Erythroblast (primary cell): ENCODE measurements at places on chromosomes 6 and 20.
A peak's percentile ranks its signal among the peaks of the same experiment; 100 is the strongest.

DNA sequence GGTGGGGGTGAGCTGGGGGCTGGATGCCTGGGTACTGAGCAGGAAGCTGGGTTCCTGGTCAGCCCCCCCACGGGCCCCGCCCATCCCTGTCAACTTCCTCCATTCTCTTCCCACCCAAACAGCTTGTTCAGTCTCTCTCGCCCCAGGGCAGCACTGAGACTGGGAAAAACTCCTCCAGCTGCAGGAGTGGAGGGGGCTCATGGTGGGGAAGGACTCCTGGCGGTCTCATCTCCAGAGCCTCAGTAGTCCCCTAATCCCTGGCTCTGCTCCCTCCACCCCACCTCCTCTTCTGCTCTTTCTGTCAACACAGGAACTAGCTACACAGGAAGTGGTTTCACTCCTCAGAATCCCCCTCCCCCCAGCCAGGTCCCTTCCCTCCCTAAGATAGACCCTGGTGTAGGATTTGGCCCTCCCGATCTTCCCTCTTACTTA lies at the start of gene GPSM3:
Gene GPSM3, minus strand, starts transcription at position 36 of the 432 bp plus-strand sequence. CDS start 130 bp downstream, outside the sequence.
- DNase-seq: no peak

DNA sequence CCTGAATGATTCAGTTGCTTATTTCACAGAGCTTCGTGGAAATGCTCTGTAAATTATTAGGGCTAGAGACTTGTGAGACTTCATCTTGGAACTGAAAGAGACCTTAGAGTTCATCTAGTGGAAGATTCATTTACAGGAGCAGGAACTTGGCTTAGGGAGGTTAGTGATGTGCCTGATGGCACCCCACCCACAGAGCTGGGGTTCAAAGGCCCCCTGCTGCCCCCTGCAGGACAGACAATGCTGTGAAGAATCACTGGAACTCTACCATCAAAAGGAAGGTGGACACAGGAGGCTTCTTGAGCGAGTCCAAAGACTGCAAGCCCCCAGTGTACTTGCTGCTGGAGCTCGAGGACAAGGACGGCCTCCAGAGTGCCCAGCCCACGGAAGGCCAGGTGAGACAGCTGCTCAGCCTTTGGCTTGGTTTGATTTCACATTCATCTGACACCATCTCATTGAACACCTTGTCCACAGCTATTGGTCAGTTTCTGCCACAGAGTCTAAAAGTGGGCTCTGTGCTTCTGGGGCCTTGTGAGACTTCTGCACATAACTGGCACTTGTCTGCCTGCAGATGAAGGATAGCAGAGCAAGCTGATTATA lies 25.1 kb downstream of the MYBL2 start:
- DNase-seq: peak; percentile 88

DNA sequence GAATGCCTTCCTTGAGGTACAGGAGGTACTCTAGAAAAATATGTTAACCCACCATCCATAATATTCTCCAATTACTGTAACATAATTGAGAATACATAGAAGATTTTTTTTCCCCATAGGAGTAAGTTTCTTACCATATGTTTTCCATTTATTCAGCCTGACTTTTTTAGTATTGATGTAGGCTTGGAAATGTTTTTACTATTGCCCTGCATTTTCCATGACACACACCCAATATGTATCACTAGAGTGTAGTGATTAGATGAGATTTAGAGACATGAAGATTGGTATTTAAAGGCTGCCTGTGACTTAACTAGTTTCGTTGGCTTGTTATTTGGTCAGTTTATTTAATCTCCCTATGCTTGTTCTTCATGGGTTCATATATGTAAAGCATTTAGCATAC lies 39.5 kb downstream of the KCNQ5 start:
- DNase-seq: no peak

GRCh38 chr6:101290346-101290745 lies 103.2 kb upstream of the GRIK2 start:
- DNase-seq: no peak

GRCh38 chr20:32541323-32542258 lies 43.5 kb downstream of the NOL4L start:
- DNase-seq: no peak

DNA sequence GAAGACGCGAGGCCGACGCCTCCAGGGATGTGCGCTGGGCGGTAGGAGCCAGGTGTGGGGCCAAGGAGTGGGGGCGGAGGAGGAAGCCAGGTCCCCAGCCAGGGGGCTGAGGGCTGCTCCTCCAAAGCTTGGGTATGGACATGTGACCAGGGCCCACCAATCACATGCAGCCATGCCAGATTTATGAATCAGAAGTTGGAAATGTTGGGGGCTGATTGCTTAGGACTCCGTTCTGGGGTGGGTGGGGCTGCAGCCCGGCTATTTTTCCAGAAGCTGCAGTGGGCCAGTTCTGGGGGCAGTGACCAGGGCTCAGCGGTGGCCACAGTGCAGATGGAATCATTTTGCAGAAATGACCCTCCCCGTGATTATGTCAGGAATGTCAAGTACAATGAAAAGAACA lies 96.0 kb downstream of the CEBPB start:
- DNase-seq: no peak

- DNase-seq: peak; percentile 72
Observed at GRCh38 chr6:130872250-130873095, 45.3 kb downstream of the SMLR1 start.

DNA sequence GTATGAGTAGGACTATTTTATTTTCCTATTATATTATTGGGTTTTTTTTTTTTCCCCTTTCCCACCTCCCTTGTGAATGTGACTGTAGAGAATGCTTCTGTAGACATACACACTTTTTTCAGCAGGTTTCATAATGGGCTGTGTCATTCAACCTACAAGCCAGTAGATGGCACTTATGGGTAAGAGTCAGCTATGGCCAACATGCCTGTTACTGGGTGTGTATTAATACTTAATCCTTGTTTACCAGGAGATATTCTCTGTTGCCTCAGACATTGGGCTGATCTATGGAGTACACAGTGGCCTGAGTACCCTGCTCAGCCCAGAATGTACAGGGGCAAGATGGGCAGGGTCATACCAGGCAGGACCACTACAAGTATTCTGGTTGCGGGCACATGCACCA lies 382.5 kb downstream of the EPHA7 start:
- no peak for DNase-seq

- DNase-seq: no peak
Observed at GRCh38 chr6:160362556-160362955, 14.4 kb downstream of the SLC22A3 start.

- no peak for DNase-seq
Observed at GRCh38 chr6:168937054-168937453, 316.6 kb downstream of the THBS2 start.

GRCh38 chr6:142946181-142946923 lies 1.4 kb upstream of the HIVEP2 start:
- peak; percentile 54 for DNase-seq

DNA sequence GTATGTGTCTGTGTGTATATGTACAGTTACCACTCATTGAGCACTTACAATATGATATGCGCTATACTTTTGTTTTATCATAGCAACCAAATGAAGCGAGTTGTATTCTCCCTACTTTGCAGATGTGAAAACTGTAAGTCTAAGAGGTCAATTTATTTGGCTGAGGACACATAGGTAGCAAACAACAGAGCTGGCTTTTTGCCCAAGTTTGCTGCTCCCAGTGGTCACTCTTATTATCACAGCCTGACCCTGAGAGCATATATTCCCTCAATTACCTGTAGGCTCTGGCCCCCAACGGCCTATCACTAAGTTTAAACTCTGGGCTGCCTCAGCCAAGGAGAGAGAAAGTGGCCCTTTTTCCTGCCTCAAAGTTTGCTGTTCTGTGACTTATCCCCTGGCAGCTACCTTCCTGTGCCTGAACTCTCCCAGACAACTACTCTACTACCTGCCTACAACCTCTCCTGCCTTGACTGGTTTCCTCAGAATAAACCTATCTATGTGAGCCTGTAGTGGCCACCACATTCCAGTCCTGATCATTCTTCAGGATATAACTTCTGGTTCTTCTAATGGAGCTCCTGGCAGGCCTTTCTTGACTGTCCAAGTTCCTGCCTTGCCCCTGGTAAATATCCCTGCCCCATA lies 221.8 kb downstream of the FRK start:
- peak; percentile 40 for DNase-seq

- peak; percentile 71 for DNase-seq
Observed at GRCh38 chr20:38357653-38358207, 11.4 kb downstream of the LBP start.

DNA sequence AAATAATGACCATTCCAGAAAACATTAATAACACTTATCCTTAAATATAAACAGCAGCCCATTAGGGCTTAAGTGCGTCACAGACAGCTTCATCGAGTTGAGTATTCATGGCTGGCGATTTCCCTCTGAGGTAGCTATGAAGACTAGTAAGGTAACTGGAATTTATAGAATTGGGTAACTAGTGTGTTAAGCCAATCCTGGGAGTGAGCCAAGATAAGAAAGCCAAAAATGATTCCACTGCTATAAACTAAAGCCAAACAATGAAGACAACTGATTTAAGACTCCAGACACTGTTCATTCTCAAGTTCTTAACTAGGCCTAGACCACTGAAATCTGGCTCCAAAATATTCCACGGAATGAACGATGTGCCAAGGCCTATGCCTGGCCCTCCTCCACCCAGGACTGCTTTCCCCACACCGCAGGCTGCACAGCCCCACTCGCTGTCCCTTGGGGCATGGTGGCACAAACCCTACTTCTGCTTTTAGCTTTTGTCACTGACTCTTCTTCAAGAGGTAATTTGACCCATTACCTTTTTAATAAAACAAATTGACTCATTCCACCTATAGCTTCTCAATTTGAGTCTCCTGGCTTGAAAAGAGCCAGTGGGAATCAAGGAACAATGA lies 66.0 kb downstream of the BLOC1S5 start:
- no peak for DNase-seq

- no peak for DNase-seq
Observed at GRCh38 chr6:130381012-130381411, 15.2 kb downstream of the TMEM200A start.

DNA sequence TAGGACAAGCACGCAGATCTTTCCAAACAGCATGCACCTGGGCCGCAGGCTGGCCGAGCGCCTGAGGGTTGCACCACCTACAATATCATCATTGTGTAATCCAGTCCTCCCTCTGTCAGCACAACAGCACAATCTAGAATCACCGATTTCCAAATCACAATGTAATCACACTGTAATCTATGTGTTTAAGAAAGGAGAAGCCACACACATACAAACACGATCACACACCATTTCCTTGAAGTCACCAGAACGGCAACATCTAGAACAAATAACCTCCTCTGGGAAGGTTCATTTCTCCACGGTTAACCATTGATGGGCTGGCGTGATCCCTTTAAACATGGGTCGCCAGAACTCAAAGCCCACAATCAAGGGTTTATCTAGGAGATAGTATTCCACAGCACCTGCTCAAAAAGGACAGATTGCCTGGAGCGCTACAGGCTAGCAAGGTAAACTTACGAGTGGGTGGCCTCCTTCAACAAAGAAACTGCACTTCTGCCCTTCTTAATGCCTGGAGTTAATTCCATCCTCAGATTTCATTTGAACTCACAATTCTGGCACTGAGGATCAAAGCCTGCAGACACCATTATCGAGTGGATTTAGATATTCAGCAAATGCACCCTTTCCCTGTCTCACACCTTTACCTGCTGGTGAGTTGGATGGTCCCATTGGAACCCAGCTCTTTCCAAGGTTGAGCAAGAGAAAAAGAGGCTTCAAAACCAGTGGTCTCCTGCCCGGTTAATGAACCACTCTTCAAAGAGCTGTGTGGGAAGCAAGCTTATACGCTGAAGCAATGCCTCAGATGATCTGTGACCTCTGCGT lies 83.8 kb upstream of the FOXQ1 start:
- DNase-seq: no peak

DNA sequence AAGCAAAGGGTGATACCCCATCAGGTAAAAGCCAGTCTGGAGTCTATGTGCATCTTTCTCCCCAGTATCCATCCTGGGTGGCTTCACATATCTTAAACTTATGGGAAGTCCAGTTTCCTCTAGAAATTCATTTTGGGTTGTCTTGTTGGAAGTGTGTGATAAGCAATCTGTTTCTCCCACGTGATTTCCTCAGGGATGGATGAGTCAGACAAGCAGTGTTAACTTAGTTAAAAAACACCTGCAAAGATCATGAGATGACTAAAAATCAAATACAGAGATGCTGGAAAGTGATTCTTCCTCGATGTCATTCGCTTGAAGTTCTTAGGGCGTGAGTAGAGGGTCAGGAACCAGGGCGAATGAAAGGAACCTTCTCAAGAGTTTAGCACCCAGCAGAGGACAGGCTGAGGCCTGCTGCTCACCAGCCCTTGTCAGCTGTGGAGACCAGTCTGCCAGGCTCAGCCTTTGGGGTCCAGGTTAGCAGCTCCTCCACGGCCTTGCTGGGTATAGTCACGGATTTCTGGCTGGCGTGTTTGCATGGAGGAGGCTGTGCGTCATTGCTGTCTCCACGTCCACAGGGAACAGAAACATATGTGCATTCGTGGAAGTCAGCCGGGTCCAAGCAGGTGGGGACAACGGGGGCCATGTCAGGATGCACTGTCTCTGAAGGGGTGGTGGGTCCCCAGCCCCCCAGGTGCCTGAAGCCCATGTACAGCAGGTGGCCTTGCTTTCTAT lies 2.8 kb upstream of the PNPLA1 start:
- DNase-seq: no peak

GRCh38 chr20:49483018-49483695 lies 689 bp upstream of the KCNB1 start:
- DNase-seq: no peak

- no peak for DNase-seq
Observed at GRCh38 chr6:96675597-96675996, 112.7 kb downstream of the FHL5 start.

GRCh38 chr20:15599961-15600360 lies 973.3 kb downstream of the KIF16B start:
- DNase-seq: no peak

DNA sequence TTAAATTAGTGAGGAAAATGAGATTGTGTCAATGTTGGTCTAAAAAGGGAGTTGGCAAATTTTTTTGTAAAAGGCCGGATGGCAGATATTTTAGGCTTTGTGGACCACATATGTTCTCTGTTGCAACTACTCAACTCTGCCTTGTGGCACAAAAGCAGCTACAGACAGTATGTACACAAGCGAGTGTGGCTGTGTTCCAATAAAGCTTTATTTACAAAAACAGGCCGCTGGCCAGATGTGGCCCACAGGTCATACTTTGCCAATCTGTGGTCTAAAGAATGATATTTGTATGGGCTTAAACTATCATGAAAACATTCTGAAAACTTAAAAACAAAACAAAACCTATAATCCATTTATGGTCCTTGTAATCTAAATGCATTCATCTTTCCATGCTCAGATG lies 228.3 kb downstream of the CLIC5 start:
- DNase-seq: no peak

- peak; percentile 35 for DNase-seq
Observed at GRCh38 chr6:163412801-163413344, 1.6 kb upstream of the QKI start.
